Nucleus accumbens (tissue), 56 donors: ENCODE measurements at places on chromosomes 7 and 10.

- DNase-seq, result no peak
These were observed 401.9 kb downstream of the TNS3 start for GRCh38 chr7:47179812-47180515.

GRCh38 chr10:57880446-57881227 is 387.1 kb downstream of the IPMK start:
- DNase-seq, result no peak

- DNase-seq, result no peak
These were observed 172.0 kb downstream of the PRPF18 start for GRCh38 chr10:13758756-13759155.

GRCh38 chr10:121792198-121792597 is 135.6 kb downstream of the ATE1 start:
- no peak for DNase-seq

DNA sequence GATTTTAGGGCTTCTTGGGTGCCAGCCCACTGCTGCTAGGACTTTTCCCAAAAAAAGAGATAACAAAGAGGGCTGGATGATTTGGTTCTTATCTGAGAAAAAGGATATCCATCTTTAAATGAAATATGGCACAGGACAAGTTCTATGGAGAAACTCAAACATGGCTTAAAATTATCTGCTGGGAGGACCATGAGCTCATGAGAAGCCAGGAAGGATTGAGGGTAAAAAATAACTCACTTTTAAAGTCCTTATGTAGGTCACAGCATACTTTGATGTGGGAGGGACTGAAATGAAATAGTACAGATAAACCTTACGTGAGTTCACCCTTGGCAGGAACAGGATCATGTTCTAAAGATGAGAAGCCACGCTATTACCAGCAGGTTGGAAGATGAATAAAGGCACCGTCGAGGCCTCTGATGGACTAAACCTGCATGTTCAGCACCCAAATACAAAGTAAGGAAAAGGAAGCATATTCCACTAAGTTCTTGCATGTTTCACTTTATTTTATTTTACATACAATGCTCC is 369.2 kb upstream of the KLF6 start:
- no peak for DNase-seq

DNA sequence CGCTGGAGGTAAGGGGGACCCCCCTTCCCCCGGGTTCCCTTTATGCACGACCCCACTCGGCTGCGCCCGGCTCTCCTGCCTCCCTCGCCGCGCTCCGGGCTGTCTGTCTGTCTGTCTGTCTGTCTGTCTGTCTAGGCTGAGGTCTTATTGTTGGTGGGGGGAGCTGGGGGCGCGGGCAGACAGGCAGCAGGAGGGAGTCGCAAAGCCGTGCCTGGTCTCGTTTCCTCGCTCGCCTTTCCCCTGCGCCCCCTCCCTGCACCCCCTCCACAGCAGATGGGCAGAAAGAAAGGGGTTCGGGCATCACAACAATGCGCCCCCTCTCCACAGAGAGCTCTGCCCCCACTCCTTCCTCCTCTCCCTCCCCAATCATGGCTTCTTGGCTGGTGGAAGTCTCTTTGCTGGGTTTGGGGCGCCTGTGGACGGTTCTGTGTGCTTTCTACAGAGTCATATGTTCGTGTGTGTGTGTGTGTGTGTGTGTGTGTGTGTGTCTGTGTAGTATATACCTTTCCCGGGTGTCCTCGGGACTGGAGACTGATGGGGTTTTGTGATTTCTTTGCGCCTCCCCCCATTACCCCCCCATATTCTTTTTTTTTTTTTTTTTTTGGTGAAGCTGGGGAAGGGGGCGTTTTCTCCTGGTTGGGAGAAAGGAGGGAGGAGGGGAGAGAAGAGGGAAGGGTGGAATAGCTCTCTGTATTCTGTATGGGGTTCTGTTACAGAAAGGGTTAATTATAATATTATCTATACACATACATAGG is 1.9 kb downstream of the AUTS2 start:
- DNase-seq, result no peak

DNA sequence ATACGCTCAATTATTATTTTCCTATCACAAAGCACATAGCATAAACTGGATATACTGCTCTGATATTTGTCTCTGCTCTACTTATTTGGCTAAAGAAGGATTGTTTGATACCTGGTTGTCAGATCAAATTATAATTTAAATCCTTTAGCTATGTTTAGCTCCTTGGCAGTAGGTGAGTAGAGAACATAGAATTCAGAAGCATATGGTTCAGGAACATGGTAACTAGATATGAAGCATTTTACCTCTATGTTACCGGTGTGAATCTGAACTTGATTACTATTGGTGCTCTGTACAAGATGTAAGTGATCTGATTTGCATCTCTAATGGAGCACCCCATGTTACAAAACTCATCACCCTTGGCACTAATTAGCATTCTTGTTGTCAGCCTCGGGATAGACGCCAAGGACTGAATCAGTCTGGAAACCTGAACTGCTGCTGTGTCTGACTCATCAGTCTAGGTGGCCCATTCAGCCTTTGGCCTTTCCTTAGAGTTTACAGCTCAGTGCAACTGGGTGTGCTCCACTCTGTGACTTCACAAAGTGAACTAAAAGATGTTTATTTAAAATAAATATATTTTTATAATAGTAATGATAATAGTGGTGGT is 12.3 kb upstream of the MYPN start:
- no peak for DNase-seq

DNA sequence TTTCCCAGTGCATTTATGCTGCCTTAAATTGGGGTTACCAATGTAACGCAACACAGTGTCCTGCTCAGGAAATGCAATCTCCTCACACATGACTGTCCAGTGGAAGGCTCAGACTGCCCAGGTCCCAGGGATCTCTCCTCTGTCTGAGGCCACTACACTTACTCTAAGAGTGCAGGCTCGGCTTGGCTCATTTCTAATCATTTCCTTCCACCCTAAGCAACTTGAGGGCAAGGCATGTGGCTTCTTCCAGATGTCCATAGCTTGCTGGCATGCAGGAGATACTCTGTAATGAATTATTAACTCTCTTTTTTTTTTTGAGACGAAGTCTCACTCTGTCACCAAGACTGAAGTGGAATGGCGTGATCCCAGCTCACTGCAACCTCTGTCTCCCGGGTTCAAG is 23.7 kb downstream of the PLAC9 start:
- no peak for DNase-seq

GRCh38 chr10:77507291-77507880 is 130.2 kb downstream of the KCNMA1 start:
- no peak for DNase-seq

GRCh38 chr7:42833411-42833810 is 78.5 kb downstream of the C7orf25 start:
- DNase-seq, result no peak

DNA sequence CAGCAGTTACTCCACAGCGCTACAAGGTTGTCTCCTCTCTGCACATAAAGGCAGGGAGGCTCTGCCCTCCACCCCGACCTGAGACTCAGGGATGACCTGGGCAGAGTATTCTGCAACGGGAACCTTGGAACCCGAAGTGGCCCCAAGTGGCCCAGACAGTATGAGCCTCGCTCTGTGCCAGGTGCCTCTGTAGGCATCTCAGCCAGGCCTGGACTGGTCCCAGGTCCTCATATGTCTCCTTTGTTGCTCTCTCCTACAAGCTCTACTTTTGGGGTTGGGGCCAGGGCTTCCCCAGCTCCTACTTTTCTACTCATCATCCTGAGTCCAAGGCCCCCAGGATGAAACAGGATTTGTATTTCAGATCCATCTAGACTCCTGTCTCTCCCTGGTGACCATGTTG is 241.5 kb upstream of the PRSS1 start:
- DNase-seq, result no peak

GRCh38 chr10:119060107-119060506 is 20.5 kb downstream of the EIF3A start:
- DNase-seq, result no peak

GRCh38 chr7:30988351-30989005 is 24.7 kb downstream of the GHRHR start:
- DNase-seq, result peak; percentile 8

DNA sequence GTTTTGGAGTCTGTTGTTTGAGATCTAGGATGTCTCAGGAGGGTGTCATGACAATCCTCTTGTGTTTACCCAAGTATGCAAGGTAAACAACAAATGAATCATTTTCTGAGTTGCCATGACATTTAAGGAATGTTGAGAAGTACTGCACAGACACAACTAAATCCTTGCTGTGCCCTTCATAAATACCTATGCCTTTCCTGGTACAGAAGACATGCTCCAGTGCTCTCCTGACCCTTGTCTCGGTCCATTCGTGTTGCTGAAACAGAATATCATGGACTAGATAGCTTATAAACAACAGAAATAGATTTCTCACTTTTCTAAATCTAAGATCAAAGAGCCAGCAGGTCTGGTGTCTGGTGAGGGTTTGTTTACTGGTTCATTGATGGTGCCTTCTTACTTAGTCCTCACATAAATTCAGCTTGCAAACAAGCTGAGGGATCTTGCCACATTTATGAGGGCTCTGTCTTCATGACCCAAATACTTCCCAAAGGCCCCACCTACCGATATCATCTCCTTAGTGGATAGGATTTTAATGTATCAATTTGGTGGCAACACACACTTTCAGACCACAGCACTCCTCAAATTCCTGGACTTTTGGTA is 341.8 kb upstream of the SEMA3A start:
- DNase-seq, result no peak

GRCh38 chr10:107118866-107119265 is 45.6 kb downstream of the SORCS1 start:
- no peak for DNase-seq

- DNase-seq, result no peak
These were observed 97.2 kb upstream of the LRRC4 start for GRCh38 chr7:128128401-128128800.

DNA sequence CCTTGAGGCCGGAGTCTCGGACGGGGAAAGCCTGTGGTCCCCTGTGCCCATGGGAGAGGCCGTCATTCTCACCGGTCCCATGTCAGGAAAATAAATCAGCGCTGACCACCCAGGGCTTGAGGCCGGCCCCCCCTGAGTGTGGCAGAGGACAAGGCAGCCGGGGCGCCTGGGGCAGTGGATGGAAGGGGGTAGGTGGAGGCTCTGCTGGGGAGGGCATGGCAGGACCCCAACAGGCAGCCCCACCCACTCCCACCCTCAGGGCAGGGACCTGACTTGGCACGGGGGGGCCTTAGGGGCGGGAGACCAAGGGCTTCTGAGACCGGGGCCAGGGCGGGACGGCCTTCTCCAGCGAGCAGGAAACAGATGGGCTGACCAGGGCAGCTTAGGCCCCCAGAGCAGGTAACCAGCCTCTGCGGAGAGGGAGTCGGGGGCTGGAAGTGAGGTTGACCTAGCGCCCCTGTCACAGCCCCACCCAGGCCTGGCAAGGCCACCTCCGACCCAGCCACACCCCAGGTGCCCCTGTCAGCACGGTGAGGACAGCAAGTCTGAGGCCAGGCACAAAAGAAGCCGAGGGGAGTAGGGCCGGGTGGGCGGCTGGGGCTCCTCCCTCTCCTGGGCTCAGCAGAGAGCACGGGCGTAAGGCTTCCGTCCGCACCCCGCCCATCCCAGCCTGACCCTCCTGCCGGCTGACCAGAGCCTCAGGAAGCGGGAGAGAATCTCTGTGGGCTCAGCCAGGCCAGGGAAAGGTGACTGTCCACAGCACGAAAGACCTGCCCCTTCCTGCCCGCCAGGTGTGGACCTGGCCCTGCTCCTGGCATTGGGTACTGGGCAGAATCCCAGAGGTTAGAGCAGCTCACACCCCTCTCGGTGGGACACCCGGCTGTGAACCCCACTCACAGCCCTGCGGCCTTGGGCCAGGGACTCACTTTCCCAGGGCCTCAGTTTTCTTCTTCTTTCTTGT is 87.4 kb downstream of the FOXL3 start:
- DNase-seq, result no peak

- DNase-seq, result no peak
These were observed 22.2 kb downstream of the LANCL2 start for GRCh38 chr7:55387062-55387965.

GRCh38 chr10:50600286-50600685 is 23.5 kb downstream of the SGMS1 start:
- no peak for DNase-seq

- DNase-seq, result no peak
These were observed 109.1 kb upstream of the EFCAB10 start for GRCh38 chr7:105690325-105690945.

- DNase-seq, result no peak
These were observed 23.0 kb downstream of the SMURF1 start for GRCh38 chr7:99120916-99121315.

DNA sequence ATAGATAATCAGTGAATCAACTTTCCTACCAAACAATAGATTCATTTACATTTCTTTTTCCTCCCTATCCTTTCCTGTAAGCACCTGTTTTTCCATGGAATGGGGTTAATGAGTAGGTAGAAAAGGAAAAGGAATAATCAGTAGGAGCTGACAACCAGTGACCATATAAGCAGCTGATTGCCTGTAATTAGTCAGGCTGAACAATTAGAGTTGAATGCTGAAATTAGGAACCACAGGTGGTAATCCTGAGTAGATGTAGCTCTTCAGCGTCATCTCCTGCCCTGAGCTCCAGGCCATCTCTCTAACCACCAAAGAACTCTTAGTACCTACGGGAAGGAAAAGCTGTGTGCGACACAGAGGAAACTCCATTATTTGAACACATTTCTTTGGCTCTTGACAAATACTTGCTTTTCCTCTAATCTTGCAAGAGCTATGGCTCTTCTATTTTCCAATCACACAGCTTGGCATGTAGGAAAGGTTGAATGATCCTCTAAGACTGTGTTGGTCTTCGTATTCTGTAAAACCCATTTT is 63.8 kb downstream of the KLHDC10 start:
- DNase-seq, result no peak

DNA sequence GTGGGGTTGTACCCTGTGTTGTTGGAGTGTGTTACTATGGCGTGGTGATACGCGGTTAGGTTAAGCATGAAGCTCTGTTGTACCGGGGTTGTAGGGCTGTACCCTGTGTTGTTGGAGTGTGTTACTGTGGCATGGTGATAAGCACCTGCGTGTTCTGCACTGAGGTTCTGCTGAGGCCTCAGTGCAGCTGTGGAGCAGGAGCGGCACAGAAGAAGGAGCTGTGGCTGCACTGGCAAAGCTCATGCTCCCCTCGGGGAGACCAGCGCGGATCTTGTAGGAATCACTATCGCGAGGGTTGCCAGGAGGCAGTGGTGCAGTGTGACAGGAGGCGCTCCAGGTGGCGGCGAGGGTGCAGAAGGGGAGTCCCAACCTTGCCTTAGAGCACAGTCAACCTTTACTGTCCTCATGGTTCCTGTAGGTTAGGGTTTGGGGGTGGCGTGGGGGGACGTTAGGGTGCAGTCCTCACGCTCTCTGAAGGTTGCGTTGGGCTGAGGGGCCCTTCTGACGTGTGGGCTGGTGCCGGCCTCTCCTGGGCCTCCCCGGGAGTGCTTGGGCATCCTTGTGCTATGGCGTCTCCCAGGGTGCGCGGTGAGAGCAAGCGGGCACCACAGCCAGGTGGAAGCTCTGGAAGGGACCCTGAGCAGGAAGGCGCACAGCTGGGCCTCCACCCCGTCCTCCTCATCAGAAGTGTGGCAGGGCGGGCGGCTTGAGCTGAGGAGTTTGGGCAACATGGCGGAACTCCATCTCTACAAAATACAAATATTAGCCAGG is 11.0 kb downstream of the DYNC2I1 start:
- no peak for DNase-seq
